ENCODE measurements at places on chromosomes 2 and 18.

DNA sequence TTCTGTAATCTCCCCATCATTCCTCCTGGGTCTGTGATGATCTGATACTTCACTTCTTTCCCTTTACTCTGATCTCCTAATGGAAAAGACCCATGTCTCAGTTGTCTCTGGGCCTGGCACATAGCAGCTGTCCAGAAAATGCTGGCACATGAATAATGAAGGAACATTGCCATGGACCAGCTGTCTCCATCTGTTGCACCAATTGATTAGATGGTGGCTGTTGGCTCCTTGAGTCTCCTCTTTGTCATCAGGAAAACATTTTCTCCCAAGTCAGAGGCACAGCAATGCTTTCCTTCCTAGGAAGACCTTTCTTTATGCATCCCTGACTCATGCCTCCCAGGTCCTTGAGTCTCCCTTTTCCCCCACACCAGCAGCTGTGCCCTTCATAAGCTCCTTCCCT, 286.2 kb upstream of the CXCR4 start:
- no peak for DNase-seq

GRCh38 chr2:85188852-85189251, 55.7 kb downstream of the TCF7L1 start:
- no peak for DNase-seq

DNA sequence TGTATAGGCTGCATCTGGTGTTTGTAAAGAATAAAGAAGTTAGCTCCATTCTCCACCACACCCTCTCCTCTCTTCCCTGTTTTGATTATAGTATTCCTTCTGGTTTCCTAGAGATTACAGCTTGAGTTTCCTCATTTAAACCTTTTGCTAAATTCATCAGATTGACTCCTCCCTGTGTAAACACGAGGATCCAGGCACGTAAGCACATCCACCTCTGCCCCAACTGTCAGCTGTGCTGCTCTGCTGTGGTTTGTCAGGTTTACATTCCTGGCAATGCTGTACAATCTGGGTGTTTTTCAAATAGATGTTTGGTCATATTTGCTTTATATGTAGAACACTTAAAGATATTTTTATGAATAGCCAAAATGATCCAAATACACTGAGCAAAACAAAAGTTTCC, 302.8 kb downstream of the PTGR3 start:
- no peak for DNase-seq

- no peak for DNase-seq
These were observed 42.6 kb upstream of the CD302 start for GRCh38 chr2:159840616-159841015.

GRCh38 chr2:233075141-233075965, 15.2 kb downstream of the INPP5D start:
- DNase-seq, result no peak

Measured in stimulated activated CD8-positive, alpha-beta memory T cell treated with anti-CD3 and anti-CD28 coated beads, Interleukin-4, amount 100 ng/mL, for 4 hours (primary cell).